ENCODE measurements at places on chromosomes 4 and X.

DNA sequence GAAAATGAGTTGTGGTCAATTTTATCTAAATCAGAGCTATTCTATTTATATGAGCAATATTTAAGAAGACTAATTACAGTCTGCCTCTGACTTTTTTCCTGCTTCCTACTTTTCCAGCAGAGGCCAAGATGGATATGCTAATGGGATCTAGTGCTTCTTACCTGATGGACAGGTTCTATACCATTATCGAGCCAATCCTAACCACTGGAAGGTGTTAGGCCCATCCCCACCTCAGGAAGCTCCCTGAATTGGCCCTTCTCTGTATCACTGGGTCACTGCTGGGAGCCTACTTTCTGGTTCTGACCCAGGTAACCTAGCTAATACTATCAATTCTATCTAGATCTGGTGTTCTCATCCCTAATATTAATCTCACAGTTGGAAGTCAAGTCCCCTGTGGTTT is 577 bp upstream of the YIPF7 start:
- no peak for DNase-seq

GRCh38 chr4:1874201-1874600 is 3.0 kb downstream of the NSD2 start:
- no peak for DNase-seq

GRCh38 chr4:14028862-14029261 is 401.3 kb upstream of the BOD1L1 start:
- DNase-seq, result no peak

DNA sequence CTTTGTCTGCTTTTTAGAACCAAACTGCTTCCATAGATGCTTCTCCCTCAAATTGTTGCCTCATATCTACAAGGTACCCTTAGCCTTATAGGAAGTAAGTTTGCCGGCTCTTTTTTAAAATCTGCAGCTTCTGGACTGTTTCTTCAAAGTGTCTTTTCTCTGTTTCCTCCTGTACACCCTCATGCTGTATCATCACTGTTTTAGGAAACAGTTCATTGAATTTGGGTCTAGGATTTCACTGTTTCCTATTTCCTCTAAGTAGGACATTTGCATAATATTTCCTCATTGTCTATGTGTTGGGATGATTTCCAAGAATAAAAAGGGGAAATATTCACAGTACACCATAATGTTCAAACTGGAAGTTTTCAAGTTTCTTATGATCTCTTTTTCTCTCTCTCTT is 43.0 kb downstream of the BANK1 start:
- no peak for DNase-seq

DNA sequence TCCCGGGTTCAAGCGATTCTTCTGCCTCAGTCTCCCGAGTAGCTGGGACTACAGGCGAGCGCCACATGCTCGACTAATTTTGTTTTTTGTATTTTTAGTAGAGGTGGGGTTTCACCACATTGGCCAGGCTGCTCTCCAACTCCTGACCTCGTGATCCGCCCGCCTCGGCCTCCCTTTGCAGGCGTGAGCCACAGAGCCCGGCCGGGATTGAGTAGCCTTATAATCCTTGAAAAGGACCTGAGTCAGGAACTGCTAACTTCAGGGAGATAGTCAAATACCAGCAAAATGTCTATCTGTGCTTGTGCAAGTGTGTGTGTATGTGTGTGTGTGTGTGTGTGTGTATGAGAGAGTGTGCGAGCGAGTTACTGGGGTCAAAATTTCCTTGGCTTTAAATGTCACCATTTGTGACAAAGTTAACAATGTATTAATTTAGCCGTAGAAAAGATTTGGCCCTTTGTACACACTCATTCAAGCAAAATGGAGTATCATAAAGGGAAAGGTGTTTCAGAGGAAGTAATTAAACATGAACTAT is 1.8 kb upstream of the KDM6A start:
- DNase-seq, result peak; percentile 63

- DNase-seq, result no peak
Observed at GRCh38 chr4:140903522-140904475, 147.6 kb upstream of the TBC1D9 start.
